ENCODE measurements at places on chromosomes 1 and 21.

DNA sequence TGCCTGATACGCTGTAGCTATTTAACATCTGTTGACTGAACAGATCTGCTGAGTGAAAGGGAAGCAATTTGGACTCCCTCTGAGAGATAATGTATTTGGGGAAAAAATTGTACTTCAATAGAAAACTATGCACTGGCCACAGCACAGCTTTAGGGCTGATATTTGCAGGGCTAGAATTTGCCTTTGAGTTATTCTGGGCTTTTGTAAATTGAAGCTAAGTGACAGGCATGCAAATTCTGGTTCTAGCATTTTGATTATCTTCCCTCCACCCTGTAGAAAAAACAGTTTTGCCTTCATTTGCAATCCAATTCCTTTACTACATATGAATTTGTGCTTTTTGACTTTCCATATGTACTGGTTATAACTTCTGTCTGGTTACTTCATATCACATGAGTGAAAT lies 7.9 kb downstream of the KYAT3 start:
- no peak for DNase-seq

DNA sequence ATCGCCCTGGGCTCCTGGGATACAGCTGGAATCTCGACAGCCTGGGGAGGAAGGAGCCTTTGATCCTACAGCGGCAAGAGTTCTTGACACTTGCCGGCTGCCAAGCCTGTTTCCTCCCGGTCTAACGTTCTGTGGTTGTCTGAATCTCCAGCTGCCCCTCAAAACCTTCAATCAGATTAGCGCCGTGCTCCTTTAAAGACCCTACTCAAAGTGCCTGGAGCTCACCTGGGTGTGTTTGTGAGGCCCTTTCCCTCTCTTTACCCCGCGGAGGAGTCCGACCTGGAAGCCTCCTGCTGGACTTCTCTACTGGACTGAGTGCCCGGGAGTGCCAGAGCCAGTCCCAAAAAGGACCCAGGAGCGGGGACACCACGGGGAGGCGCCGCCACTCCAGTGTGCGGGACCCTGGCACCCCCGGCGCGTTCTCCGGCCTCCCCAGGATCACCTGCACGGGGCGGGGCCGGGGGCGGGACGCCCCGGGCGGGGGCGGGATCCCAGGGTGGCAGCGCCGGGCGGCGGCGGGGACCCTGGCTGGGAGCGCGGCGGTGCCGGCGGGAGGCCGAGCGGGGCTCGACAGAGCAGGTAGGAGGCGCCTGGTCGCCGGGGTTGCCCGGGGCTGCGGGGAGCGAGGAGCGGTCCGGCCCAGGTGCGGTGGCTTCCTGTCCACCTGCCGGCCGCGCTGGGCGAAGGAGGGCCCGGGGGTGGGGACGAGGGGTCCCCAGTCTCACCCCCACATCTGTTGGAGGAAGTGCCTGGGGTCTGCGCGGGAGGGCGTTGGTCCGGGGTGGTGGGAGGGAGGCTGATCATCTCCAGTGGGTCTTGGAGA lies at the start of gene NCMAP:
Gene NCMAP (plus strand): TSS at position 497 of the 823 bp plus-strand sequence. CDS start 39,344 bp downstream, outside the sequence.
- no peak for DNase-seq

- no peak for DNase-seq
These were observed 28.6 kb downstream of the TMEM53 start for GRCh38 chr1:44645476-44646244.

DNA sequence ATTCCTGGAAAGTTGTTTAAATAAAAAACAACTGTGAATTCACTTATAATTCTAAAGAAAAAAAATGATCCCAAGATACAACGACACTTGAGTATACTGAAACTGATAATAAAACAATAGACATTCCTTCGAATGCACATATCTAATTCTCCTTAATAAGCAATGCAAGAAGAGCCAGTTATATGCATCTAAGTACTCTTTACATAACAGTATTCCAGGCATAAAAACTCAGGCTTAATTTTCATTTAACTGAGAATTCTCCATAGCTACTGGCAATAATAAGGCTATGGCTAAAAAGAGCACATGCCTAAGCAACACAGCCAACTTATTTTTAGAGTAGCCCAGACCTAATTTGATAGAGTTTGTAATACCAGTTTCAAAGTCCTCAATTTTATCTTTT lies 31.2 kb downstream of the SASS6 start:
- no peak for DNase-seq

GRCh38 chr1:71618766-71619530 lies 538.1 kb upstream of the ZRANB2 start:
- no peak for DNase-seq
